Cardiac septum (tissue), 1 donor: ENCODE measurements at places on chromosomes 3 and 15. TPM values are rescaled to one million over a fixed set of nuclear protein-coding genes. Genes with fewer than 3 reads are reported as not detected.

DNA sequence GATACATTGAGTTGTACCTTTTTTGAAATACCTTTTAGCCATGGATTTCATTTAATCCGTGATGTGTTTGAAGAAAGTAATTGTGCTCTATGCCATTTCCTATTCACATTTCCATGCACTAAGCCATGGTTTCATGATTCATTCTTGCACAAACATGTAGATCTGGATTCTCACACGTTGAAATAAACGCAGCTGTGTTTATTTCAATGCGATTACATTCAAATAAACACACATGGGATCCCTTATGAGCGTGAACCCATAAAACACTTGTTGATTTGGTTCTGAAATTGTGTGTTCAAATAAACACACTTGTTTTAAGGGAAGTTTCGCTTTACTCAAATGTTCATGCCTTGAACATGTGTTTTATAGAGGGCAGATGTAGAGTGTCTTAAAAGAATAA, 39.2 kb downstream of the BBX start:
- no peak for DNase-seq

DNA sequence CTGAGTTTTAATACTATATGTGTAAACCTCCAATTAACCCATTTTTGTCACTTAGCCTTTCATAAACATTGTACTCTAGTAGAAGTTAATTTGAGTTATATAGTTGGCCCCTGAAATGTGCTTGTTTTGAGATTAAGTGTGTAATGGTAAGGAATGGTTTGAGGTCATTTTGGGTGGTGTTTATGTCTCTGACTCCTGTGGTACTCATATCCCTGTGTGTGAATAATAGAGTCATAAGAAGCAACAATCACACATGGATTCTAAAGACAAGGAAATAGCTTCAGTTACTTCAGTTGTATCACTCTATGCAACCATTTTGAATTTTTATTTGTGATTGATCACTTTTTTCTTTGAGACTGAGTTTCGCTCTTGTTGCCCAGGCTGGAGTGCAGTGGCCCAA, 408.5 kb downstream of the MFSD1 start:
- no peak for DNase-seq

- DNase-seq: peak; percentile 57
Measured at GRCh38 chr3:128496602-128497304, 3.8 kb upstream of the GATA2 start.

- DNase-seq: no peak
Measured at GRCh38 chr15:41827290-41827879, 507 bp upstream of the JMJD7 start.

- peak; percentile 92 for DNase-seq
Measured at GRCh38 chr3:53236112-53236841, 19.5 kb downstream of the TKT start.

GRCh38 chr3:53616971-53617892, 122.8 kb downstream of the CACNA1D start:
- DNase-seq: no peak

DNA sequence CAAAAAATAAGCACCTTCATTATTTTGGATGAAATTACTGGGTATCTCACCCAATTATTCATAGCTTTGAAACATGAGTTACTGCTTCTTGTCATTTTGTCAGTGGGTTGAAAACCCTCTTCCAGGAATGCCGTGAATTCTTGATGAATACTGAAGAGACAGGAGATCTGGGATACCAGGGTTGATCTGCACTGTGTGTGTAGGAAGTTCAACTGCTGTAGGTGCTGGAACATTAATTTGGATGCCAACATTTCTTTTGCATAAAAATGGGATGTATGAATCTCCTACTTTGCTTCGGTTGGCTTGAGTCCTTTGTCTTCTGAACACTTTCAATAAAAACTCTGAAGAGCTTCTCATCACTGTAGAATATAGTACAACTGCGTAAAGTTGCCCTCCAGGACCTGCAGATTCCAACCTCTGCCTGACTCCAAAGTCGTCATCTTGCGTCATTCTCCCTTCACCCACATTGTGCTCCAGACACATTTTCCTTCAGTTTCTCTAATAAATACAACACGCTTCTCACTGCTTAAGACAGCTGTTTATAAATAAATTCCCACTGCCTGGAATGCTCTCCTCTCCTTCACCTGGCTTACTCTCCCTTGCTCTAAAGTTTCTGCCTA, 312.7 kb upstream of the TGFBR2 start:
- DNase-seq: no peak

- DNase-seq: no peak
Measured at GRCh38 chr3:135752851-135753250, 212.7 kb upstream of the PPP2R3A start.

- DNase-seq: no peak
Measured at GRCh38 chr3:17140670-17141505, 256.1 kb downstream of the PLCL2 start.

- DNase-seq: no peak
Measured at GRCh38 chr15:79849789-79850188, 47.0 kb downstream of the MTHFS start.

- DNase-seq: no peak
Measured at GRCh38 chr3:158086776-158087175, 19.4 kb downstream of the SHOX2 start.

DNA sequence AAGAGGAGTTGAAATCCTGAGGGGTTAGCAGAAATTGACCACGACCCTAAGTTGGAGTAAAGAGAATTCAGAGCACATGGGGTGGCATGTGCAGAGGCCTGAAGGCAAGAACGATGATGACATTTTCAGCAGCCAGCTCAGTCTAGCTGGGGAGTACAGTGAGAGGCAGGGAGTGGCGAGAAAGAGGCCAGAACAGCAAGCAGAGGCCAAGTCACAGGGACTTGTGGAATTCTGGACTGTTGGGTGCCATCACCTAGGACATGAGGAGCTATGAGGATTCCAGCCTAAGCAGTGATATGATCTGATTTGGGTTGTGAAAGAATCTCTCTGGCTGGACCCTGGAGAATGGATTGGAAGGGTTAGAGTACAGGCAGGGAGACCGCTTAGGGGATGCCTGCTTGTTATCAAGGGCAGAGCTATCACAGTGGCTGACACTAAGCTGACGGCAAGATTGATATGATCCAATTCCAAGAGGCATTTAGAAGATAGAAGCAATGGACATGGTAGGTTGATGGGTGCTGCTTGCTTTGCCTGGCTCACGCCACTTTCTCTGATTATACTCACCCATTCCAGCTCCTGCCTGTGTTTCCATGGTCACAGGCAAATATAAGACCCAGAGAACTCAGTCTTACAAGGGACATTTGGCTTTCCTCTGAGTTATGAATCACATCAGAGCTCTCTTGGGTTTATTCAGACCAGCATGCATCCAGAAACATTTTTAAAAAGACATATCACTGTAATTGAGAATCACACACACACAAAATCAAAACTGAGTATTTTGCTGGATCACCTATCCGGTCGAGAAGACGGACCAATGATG, 66.4 kb downstream of the LRTM1 start:
- no peak for DNase-seq

DNA sequence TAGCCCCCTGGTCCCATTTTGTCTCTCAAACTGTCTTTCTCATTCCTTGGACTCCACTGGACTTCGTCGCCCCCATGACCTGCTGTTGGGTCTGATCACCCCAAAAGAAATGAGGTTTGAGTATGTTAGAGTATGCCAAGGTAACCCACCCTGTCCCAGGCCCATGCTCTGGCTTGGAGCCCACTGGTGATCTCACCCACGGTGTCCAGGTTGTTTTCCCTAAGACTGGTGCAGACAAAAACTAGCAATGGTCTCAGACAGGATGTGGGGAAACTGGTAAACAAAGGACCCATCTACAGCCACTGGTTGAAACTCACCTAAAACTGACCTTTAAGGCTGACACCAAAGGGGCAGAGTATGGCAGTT, 38.9 kb downstream of the EFCAB12 start:
- DNase-seq: no peak

DNA sequence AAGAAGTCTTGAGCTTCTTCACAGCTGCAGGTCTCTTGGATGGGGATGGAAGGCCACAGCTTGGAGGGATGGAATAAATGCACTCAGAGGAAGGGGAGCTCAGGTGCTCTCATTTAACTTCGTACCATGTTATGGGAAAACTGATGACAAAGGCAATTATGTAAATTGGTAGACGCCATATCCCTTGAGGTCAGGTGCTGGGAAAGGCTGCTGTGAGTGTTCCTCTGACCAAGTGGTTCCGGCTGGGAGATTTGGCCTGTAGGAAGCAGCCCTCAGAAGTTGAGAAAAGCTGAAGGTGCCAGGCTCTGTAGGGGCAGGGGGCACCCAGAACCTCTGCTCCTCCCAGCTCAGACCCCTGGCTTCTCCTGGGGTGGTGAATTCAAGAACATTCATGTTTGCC, 47.1 kb downstream of the FAH start:
- DNase-seq: no peak

DNA sequence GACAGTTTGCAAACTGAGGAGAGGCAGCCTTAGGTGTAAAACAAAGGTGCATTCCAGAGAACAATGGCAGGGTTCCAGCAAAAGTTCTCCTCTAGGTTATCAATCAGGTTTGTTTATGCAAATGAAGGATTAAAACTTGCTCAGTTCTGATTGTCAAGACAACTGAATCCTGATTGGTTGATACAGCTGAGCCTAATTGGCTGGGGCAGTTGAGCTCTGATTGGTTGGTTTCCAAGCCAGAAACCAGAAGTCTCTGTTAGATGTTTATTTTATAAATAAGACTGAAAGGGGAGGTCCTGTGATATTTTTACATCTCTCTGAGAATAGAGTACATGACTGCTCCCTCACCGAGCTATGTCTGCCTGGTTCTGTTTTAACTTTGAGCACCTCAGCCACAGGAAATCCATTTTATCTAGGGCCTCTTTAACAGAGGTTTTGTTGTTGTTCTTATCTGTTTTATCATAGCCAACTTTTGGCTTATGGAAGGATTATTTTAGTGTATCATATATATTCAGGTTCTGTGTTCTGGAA, 37.8 kb downstream of the PPM1L start:
- DNase-seq: no peak

GRCh38 chr3:191005790-191006189, 143.3 kb upstream of the GMNC start:
- DNase-seq: no peak

DNA sequence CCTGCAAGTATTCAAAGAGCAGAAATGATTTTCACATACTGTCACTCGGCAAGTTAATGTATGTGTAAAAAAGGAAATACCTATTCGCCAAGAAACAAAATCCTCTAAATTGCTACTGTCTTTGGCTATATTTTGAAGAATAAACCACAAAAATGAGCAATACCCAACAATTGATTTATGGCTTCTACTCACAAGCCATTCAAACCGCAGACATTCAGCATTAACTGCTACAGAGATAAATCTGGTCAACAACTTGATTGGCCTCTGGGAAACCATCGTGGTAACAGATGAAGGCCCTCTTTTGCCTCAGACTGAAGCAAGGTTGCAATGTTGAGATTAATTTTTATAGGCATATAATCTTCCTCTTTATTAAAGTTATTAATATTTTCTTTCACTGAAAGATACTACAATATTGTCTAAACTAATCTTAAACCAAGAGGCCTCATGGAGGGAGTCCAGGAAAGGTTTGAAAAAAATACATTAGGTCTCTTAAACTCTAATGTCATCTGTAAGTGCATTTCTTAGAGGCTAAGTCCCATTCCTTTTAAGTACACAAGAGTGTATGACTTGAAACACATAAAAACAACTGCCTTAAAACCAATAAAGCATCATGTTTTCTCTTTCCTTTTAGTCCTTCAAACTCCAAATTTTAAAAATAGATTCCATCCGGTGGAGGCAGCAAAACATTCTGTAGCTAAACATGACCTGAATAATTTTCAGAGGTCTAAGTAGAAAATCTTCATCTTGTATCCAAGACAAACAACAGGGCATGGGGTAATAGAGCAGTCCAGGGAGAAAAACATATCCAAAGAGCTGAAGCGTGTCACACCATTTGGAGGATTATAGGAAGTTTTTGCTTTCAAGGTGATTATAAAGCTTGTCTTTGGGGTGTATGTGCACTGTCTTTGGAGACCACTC, 162.4 kb upstream of the TGFBR2 start:
- no peak for DNase-seq

- DNase-seq: no peak
Measured at GRCh38 chr3:58025837-58026569, 17.8 kb downstream of the FLNB start.

GRCh38 chr15:94175420-94175819, 55.9 kb upstream of the MCTP2 start:
- no peak for DNase-seq

DNA sequence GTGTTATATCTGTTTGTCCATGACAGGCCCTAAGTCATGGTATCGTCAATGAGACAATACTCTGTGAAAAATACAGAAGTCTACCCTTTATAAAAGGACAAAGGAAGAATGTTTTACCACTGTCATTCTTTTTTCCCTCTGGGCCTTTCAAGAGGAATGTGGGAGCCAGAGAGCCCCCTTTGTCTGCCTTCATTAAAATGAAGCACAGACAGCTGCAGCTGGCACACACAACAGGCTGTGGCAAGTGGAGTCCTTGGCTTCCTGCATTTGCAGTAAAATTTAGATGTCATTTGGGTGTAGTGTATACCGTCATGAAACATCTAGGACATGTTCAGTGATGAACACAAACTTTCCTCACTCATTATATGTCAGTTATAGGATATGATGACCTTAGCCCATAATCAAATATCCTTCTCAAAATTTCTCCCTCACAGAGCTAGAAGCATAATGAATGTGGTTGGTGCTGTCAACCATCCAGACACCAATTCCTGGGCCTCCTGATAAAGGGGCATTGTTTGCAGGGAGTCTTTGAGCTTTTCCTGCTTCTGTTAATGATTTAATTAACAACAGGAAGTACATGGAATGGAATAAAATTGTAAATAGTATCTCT, 76.4 kb downstream of the DHX36 start:
- DNase-seq: no peak

DNA sequence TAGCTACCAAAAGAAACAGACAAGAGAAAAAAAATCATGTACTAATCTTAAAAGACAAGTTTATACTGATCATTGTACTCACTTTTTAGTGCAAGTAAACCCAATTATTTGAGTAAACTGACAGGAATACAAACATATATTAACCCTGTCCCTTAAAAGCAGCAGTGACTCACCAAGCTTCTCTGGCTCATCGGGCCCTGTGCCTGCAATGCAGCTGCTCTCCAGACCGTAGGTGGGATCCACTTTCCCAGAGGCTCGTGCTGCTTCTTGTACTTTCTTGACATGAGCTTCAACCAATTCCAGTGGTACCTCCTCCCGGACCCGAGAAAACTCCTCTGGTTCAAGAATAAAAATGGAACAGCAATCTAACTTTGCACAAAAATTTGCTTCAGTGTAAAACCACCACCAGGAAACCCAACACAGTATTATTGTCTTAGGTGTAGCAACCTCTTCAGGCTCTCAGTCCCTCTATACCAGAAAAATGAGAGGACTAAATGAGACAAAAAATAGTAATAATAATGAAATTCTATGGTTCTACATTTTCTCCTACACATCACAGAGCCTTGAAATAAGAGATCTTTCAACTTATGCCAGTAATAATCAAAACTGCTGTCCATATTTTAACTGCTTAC, 82.6 kb upstream of the CSPG5 start:
- DNase-seq: no peak

Gene PP2D1
- total RNA-seq: not detected

Gene SV2B
- total RNA-seq: 3.7 TPM

Gene OR4F6
- not detected for total RNA-seq

Gene CLCN2
- 3.1 TPM for total RNA-seq

Gene CYP11A1
- total RNA-seq: 2.5 TPM

Gene STRIT1
- total RNA-seq: 4.8 TPM

Gene ZNF592
- total RNA-seq: 25.7 TPM

Gene SLC22A13
- 0.22 TPM for total RNA-seq

Gene NOX5
- not detected for total RNA-seq

Gene CD276
- total RNA-seq: 40.6 TPM

Gene SCN5A
- total RNA-seq: 166 TPM
